Stimulated activated CD8-positive, alpha-beta memory T cell treated with anti-CD3 and anti-CD28 coated beads, Interleukin-2, amount 100 ng/mL, for 48 hours (primary cell): ENCODE measurements at places on chromosomes 2 and 18.
A peak's percentile ranks its signal among the peaks of the same experiment; 100 is the strongest.

DNA sequence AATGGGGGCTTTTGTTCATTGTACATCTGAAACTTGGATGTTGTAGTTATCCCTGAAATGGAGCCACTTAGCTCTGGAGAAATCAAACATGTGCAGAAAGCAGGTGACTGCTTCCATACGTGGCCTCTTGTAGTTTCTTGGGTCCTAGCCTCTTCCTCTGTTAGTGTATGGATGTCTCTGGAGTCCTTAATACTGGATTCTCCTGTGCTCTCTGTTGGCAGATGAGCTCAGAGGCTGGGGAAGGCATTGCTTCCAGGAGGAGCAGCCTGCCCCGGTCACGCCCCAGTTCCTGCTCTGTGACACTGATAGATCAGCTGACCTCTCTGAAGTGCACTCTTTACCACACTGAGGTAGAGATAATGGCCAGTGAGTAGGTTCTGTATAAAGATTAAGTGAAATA, 176.2 kb downstream of the LDLRAD4 start:
- no peak for DNase-seq

- no peak for DNase-seq
These were observed 293.0 kb upstream of the SPHKAP start for GRCh38 chr2:228474466-228474865.

DNA sequence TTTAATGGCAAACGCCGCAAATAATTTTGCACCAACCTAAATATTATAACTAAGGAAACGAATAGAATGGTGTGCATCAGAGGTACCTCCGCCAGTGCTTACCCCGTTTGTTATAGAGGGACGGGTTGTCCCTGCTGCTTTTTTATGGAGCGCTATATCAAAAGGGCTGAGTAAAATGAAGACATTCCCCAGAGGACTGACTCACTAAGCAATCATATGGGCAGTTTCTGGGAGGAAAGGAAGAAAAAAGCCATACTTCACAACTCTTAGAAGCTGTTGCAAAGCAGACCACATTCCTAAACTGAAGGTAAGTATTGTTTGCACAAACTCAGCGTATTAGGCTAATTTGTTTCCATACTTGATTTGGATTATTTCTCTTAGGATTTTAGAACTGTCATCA, 12.9 kb downstream of the ID2 start:
- DNase-seq: no peak

- no peak for DNase-seq
These were observed 63.9 kb upstream of the SPATS2L start for GRCh38 chr2:200242570-200242969.

DNA sequence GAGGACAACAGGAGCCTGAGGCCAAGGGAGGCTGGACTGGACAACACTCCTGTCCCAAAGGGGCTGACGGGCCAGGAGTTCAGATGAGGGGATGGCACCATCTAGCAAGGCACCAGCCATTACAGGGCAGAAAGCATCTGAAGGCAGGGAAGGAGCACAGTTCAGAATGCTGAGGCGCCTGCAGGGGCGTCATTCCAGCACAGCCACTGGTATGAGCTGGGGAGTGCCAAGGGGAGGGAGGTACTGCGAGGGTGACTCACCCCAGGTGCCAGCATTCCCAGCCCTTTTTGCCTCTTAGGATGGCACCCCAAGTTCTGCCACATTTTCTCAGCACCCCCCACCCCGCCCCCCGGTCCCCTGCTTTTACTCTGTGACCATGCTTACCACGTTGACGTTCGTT, 129.8 kb upstream of the EPAS1 start:
- DNase-seq: no peak

GRCh38 chr2:138931284-138932256, 151.4 kb upstream of the NXPH2 start:
- DNase-seq: no peak

GRCh38 chr2:216715402-216715974, 20.1 kb upstream of the IGFBP5 start:
- DNase-seq: no peak

GRCh38 chr2:120302301-120302700, 43.6 kb upstream of the INHBB start:
- DNase-seq: no peak

- DNase-seq: peak; percentile 5
These were observed 368 bp downstream of the TMEFF2 start for GRCh38 chr2:192194265-192194865.

- DNase-seq: no peak
These were observed 448 bp downstream of the YPEL5 start for GRCh38 chr2:30147196-30147714.

- DNase-seq: no peak
These were observed 18.1 kb downstream of the PPM1B start for GRCh38 chr2:44186810-44187209.

GRCh38 chr2:109736177-109736827, 57.8 kb upstream of the RGPD5 start:
- DNase-seq: no peak

DNA sequence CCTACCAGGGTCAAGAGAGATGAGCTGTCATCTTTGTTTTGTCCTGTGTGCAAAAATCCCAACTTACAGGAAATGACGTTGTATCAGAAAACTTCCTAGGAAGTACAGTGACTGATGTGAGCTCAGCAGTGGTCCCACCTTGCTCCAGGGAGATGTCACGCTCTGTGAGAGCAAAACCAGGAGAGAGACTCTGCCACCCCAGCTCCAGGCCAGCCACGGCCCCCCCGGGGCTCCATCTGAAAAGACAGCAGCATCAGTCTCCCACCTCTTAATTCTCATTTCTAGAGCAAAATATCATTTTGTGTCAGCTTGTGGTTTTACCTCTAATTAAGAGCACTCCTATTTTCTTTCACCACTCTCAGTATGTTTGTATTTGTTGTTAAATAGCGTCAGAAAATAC, 57.5 kb downstream of the MYL12B start:
- no peak for DNase-seq

DNA sequence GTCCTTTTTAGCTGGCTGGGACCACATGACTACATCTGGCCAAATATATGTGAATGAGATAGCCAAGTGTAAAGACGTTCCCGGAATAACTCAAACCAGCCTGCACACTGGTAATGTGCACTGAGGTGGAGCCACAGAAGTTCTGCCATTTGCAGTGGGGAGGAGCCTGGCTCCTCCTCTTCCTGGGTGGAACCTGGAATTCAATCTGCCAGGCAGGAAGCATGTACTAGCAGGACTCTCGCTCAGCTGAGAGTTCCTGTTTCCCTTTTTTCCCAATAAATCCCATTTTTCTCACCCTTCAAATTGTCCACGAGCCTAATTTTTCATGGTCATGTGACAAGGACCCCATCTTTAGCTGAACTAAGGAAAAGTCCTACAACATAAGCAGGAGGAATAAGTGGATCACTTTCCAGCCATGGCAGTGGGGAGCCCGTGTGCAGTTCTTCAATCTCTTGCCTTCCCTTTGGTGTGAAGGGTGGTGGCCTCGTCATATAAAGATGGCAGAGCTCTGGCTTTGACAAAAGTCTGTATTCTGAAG, 183.2 kb downstream of the UXS1 start:
- DNase-seq: no peak
